ENCODE measurements at places on chromosomes 5 and 9.

GRCh38 chr9:20948703-20949102, 82.7 kb downstream of the HACD4 start:
- DNase-seq = no peak

- no peak for DNase-seq
Measured at GRCh38 chr5:141039517-141039916, 11.7 kb upstream of the PCDHB1 start.

DNA sequence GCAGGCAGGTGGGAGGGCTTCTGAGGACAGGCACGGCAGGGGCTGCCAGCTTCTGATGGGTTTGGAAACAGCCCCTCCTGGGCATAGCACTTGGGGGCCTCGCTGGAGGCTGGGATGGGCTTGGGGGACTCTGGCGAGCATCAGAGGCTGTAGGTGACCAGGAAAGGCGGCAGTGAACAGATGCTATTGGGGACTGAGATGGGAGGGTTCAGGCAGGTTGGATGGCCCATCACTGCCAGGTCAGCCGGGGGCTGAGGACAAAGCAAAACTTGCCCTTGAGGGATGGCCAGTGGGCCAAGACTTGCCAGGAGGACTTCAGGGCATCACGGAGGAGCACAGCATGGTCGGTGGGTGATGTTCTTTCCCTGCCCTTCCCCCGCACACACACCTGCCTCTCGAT, 6.7 kb downstream of the AIF1L start:
- DNase-seq = no peak

- no peak for DNase-seq
Measured at GRCh38 chr9:92633614-92634278, 36.2 kb downstream of the IPPK start.

- DNase-seq = no peak
Measured at GRCh38 chr5:135568246-135568645, 10.5 kb downstream of the CXCL14 start.

GRCh38 chr5:72557167-72558045, 50.2 kb upstream of the ZNF366 start:
- DNase-seq = no peak

GRCh38 chr5:97842687-97843086, 659.6 kb upstream of the RIOK2 start:
- no peak for DNase-seq

DNA sequence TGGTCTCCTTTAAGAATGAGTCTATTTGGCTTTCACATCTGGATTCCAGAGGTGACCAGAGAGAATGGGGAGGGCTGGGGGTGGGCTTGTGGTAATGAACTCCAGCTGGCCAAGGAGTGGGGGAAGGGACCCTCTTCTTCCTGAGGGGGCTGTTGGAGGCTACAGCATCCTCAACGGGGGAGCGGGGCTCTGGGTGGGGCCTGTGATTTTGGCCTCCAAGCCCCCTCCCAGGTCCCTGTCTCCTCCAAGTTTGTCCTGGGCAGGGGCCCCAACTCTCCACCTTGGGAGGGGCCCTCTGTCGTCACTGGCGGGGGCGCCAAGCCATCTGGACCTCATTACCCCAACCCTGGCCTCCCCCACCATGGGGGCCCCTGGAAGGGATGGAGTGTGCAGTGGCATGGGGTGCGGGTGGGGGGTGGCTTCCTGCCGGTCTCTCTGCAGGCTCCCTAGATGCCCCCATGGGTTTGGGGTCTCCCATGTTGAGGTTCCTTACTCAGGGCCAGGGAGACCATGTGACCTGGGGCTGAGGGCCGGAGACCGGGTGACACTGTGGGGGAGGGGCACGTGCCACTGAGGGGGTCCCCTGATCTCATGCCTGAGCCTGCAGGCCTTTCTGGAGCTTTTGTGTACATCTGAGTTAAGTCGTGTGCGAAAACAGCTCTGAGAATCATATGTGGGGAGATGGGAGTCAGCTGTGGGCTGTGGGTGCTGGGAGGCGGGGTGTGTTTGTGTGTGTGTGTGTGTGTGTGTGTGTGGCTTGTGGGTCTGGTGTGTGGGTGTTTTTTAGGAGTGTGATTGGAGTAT, 32.4 kb downstream of the GOLGA2 start:
- no peak for DNase-seq

DNA sequence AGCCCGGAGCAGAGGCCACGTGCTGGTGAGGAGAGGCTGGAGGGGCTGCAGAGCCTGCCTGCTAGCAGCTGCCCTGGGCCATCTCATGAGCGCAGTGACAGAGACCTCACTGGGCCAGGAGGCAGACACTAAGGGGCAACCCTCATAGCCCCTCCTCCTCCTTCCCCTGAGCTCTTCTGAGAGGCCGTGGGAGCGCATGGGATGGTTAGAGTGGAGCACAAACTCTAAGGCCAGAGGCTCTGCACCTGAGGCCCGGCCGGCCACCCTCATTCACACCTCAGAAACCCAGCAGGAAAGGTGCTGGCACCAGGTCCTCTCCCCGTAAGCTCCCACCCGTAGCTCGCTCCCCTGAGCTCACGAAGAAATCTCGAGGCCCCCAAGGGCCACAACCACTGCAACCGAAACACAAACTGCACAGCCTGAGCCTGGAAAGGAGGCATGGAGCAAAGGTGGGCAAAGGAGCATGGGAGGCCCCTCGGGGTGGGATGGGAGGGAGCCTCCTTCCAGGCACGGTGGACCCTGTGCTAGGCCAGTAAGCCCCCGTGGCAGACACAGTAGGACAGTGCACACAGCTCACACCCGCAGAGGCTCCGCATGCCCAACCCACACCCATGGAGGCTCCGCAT, 17.7 kb downstream of the CAMSAP1 start:
- no peak for DNase-seq

DNA sequence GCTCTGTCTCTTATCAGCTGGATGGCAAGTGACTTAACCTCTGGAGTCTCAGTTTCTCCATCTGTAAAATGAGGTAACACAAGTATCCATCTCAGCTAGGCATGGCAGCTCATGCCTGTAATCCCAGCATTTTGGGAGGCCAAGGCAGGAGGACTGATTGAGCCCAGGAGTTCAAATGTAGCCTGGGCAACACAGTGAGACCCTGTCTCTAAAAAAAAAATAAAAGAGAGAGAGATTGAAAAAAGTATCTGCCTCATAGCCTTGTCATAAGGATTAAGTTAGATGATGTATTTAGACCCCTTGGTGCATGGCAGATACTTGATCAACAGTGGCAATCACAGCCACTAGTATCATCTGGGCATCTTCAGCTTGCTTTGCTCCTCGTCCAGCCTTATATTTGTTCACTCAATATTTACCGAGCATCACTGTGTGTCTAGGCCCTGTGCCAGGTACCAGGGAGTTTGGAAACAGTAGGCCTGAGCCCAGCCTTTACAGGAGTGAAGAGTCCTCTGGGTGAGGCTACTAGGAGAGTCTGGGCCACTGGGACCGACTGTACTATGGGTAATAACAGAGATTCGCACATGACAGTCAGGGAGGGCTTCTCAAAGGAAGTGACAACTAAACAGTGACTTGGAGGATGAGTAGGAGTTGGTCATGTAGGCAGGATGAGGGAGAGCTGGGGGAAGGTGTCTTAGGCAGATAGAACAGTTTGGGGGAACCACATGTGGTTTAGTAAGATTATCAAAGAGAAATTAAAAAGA, 34.2 kb downstream of the CORO2A start:
- DNase-seq = no peak

DNA sequence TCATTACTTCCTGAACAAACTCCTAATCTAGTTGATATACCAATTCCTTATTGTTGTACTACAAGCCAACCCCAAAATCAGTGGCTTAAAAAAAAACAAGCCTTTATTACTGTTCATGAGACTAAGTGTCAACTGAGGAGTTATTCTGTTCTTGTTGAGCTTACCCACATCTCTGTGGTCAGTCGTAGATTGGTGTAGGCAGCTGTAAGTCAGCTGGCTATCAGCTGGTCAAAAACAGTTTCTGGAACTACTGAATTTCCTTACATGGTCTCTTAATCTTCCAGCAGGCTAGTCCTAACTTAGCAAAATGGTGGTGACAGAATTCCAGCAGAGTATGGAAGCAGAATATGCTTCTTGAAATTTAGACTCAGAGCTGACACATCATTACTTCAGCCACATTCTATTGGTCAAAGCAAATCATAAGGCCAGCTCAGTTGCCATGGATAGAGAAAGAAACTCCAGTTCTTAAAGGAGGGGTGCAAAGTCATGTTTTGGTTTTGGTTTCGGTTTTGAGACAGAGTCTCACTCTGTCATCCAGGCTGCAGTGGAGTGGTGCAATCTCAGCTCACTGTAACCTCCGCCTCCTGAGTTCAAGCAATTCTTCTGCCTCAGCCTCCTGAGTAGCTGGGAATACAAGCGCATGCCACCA, 386.1 kb upstream of the MPDZ start:
- no peak for DNase-seq

DNA sequence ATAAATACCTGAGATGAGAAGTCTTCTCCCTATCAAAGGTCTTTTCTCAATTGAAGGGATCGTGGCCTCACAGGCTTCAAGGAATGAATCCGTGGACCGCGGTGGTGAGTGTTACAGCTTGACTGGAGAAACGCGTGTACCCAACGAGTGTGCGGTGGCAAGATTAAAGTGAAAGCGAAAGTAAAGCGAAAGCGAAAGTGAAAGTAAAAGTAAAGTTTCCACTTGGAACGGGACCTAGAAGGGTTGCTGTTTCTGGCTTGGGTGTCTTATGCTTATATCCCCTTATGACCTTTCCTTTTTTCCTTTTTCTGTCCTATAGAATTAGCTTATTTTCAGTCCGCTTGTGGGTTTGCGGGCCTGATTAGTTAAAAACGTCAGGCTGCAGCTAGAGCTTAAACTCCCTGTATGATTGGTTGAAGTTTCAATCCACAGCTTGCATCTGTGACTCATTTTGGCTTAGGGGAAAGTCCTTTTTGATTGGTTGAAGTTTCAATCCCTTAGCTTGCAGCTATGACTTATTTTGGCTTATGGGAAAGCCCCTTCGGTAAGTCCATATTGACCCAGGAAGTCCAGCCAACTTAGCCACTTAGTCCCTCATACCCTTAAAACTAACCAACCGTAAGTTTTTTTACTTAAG, 924.3 kb upstream of the CDH10 start:
- DNase-seq = no peak

- DNase-seq = no peak
Measured at GRCh38 chr9:91770229-91770628, 179.8 kb downstream of the ROR2 start.

GRCh38 chr9:90720621-90721265, 78.1 kb upstream of the DIRAS2 start:
- no peak for DNase-seq

- no peak for DNase-seq
Measured at GRCh38 chr5:32388432-32389129, 56.0 kb downstream of the ZFR start.

GRCh38 chr5:123514615-123515355, 2.8 kb downstream of the CSNK1G3 start:
- DNase-seq = no peak

GRCh38 chr5:81749561-81750307, 1.2 kb downstream of the SSBP2 start:
- peak; percentile 54 for DNase-seq

DNA sequence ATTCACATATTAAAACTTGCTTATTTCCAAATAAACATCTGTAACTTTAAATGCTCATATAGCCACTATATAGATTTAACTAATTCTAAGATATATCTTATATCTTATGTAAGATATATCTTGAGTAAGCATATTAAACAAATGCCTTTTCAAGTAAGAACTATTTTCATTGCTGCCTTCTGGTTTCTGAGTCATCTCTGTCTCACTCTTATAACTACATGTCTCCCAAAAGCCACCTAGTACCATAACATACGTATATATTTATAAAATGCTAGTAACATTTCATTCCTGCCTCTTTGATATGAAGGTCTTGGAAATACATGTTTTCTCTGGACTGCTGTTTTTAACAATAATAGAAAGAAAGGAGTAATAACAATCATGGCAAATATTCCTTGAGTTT, 429.5 kb downstream of the DTWD2 start:
- DNase-seq = no peak

- DNase-seq = no peak
Measured at GRCh38 chr9:130629443-130630070, 34.8 kb upstream of the PRDM12 start.

DNA sequence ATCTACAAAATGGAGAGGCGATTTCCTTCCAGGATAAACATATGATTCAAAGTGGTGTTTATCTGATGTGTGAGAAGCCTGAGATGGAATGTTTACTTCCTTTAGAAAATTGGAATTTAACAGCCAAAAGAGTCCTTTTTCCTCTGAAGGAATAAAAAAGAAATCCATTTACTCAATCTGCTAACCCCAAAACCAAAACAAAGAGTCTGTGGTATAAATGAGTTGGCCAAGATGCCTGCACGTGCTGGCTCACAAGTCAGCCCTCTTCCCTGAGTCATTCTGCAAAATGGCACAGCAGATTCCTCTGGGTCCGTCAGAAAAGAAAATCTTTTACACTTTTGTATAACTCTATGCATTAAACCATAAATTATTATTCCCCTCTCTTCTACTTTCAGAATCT, 60.8 kb downstream of the EBF1 start:
- DNase-seq = no peak

GRCh38 chr5:158642879-158643278, 456.8 kb downstream of the EBF1 start:
- DNase-seq = no peak

DNA sequence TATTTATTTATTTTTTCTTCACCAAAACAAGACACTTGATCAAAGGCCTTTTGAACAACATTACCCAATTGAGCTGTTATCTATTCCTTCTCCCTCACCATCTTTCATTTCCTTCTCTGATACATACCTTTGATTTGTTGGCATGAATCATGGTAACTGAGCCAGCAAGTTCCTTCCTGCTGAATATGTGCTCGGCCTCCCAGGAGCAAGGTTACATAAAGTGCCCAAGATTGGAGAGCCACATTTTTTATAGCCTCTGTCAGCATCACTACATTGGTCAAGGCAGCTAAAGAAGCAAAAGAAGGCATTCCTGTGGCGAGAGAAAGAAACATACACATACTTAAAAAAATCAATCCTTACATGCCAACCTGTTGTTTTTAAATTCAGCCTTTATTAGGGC, 369.6 kb downstream of the CYLC2 start:
- no peak for DNase-seq

GRCh38 chr5:121962347-121962670, 534 bp downstream of the SRFBP1 start:
- DNase-seq = peak; percentile 16

Data from GM19239 (cell line).